Pericardium fibroblast (primary cell): ENCODE measurements at places on chromosomes 16 and 17. TPM values are rescaled to one million over a fixed set of nuclear protein-coding genes. Genes with fewer than 3 reads are reported as not detected.

Gene SEZ6
- total RNA-seq = not detected in 2 replicates

Gene CCL2
- 15.1 and 58.1 TPM in 2 replicates for total RNA-seq

Gene EPX
- total RNA-seq = not detected in 2 replicates

Gene SLX4
- total RNA-seq = 2.2 and 3.6 TPM in 2 replicates

Gene GNAO1
- total RNA-seq = under 0.01 and 0.34 TPM in 2 replicates

Gene PARD6A
- total RNA-seq = 1.5 TPM in 1 of 2 replicates, not detected in the other

Gene HS3ST3A1
- 3.9 and 20.0 TPM in 2 replicates for total RNA-seq

Gene SREBF1
- total RNA-seq = 81.2 and 124 TPM in 2 replicates

Gene EXOC7
- total RNA-seq = 48.9 and 49.9 TPM in 2 replicates

Gene OTOA
- total RNA-seq = not detected in 2 replicates

Gene TSR3
- 77.6 and 105 TPM in 2 replicates for total RNA-seq

Gene GNGT2
- not detected in 2 replicates for total RNA-seq

Gene ADGRG1
- total RNA-seq = 0.68 and 2.3 TPM in 2 replicates

Gene HNF1B
- total RNA-seq = not detected in 2 replicates

Gene ZPBP2
- not detected in 2 replicates for total RNA-seq

Gene CENPT
- total RNA-seq = 32.6 and 32.7 TPM in 2 replicates

Gene C17orf78
- not detected in 2 replicates for total RNA-seq

Gene SLC13A2
- total RNA-seq = not detected in 2 replicates

Gene PRKCB
- total RNA-seq = not detected in 2 replicates

Gene ODF4
- total RNA-seq = not detected in 2 replicates

Gene CMTM1
- total RNA-seq = 1.4 and 3.7 TPM in 2 replicates

Gene CDH11
- total RNA-seq = 80.8 and 219 TPM in 2 replicates

Gene ESRP2
- not detected in 2 replicates for total RNA-seq

Gene SRSF1
- 63.1 and 138 TPM in 2 replicates for total RNA-seq

Gene CLEC3A
- not detected in 2 replicates for total RNA-seq

Gene SCGB1C2
- not detected in 2 replicates for total RNA-seq

Gene TBC1D3L
- 0.68 and 2.8 TPM in 2 replicates for total RNA-seq

Gene ZSCAN10
- total RNA-seq = not detected in 2 replicates

Gene SMURF2
- 24.9 and 25.6 TPM in 2 replicates for total RNA-seq

Gene HBA2
- 6.0 TPM in 1 of 2 replicates, not detected in the other for total RNA-seq

Gene TPSD1
- total RNA-seq = not detected in 2 replicates

Gene ZNF500
- 6.0 and 9.5 TPM in 2 replicates for total RNA-seq

Gene PIK3R5
- not detected in 2 replicates for total RNA-seq

Gene CBX2
- total RNA-seq = 1.8 and 4.9 TPM in 2 replicates
